NCI-H1105 (cell line): ENCODE measurements at places on chromosomes 4 and X.

DNA sequence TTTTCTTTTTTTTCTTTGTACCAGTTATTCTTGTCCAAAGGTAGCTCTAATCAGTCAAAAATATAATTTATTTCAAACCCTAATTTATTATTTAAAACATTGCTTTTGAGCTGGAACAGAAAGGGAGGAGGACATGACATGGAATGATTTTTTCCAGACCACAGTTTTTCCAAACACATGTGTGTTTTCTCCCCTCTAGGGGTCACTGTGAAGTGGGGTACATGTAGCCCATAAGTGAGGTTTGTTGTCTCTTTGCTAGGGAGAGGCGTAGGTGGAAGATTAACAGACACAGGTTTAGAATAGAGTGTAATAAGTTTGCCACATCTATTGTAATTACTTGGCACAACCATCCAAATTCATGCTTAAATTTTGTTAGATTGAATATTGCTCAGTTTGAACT lies 83.0 kb downstream of the TNIP2 start:
- DNase-seq, result no peak

GRCh38 chr4:100289530-100289888 lies 99.2 kb upstream of the DDIT4L start:
- DNase-seq, result no peak

GRCh38 chrX:357693-358471 lies 28.8 kb downstream of the PPP2R3B start:
- DNase-seq, result no peak

- no peak for DNase-seq
These were observed 42.4 kb downstream of the KDM6A start for GRCh38 chrX:44915361-44915868.

- no peak for DNase-seq
These were observed at the start of gene PRICKLE3 for GRCh38 chrX:49186125-49187027. TSS of gene PRICKLE3 (minus strand) at chrX:49186373. CDS start at chrX:49186297, 76 bp downstream.

DNA sequence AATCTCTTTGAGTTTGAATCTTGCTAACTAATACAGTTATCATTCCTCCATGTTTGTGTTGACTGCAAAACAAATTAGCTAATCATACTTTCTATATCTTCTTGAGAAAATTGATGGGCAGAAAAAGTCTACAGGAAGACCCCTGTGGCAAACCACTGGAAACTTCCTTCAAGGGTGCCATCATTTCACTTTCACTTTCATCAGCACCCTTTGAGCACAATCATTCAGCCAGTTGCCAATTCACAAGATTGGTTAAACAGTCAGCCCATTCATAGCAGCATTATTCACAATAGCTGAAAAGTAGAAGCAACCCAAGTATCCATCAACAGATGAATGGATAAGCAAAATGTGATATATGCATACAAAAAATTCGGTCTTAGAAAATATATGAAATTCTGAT lies 101.5 kb downstream of the CCDC160 start:
- DNase-seq, result no peak

GRCh38 chr4:157576671-157577217 lies 356.2 kb downstream of the GRIA2 start:
- no peak for DNase-seq

GRCh38 chr4:137253949-137254348 lies 278.3 kb downstream of the PCDH18 start:
- DNase-seq, result no peak

GRCh38 chrX:72005046-72005445 lies 94.4 kb downstream of the NHSL2 start:
- DNase-seq, result no peak

GRCh38 chr4:108637856-108638255 lies 12.5 kb upstream of the OSTC start:
- DNase-seq, result no peak

DNA sequence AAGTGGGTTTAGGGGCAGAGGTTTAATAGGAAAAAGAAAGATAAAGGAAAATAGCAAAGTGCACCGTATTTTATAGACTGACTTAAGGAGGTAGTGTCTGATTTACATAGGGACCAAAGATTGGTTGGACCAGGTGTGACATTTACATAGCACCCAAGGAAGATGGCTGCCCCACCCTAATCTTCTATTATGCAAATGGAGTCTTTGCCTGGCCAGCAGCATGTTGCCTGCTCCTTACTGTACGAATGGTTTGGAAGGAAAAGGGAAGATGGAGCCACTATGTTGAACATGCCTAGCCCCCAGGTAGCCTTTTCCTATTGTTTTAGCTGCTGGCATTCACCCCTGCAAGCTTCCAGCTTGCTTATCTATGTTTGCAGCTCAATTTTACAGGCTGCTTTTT lies 146.2 kb upstream of the PDE5A start:
- no peak for DNase-seq

DNA sequence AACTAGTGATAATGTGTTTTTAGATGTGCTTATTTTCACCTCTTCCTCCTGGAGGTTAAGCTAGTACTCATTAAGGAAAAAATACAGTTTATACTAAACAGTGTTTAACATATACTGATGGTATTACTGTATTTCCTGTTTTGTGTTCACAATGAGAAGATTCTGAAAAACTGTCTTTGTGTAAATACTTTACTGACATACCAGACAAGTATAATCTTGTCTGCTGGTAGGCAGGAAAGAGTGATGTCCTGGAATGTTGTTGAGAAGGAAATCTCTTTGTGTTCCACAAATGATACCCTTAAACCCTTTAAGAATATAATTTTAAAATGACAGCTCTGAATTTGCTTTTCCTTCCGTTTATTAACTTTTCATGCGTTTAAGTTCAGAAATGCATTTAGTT lies 205.5 kb upstream of the NUDT6 start:
- DNase-seq, result no peak

- no peak for DNase-seq
These were observed 3.9 kb upstream of the ELF4 start for GRCh38 chrX:130114141-130114588.

DNA sequence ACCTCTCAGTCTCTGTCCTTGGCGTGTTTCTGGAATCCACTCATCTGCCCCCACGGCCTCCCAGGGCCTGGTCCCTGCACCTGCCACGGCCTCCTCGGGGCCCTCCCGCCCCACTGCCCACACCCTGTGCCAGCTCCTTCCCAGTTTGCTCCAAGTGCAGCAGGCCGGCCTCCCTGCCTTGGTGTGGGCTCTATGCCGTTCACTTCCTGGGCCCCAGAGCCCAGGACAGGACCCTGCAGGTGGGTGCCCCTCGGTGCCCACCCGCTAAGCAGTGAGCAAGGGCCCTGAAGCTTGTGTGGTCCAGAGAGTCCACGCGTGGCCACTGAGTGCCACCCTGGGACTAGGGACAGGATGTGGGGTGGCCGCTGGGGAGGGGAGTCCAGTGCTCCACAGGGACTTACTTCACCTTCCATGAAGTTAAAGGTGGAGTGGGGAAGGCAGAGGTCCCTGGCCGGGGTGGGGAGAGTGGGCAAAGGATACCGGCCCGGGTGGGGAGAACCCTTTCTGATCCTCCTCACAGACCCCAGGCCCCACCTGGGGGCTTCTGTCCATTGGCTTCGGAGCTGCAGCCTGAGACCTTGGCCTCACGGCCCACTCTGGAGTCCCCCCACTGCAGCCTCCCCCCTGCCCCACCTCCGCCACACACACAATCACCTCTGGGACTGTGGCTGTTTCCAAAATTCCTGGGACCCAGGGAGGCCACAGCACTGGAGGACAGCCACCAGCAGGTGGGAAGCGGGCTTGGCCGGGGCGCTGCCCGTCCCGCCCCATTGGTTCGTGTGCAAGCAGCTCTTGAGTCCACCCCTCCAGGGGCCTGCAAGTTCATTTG lies 60.0 kb upstream of the NKX1-1 start:
- no peak for DNase-seq

DNA sequence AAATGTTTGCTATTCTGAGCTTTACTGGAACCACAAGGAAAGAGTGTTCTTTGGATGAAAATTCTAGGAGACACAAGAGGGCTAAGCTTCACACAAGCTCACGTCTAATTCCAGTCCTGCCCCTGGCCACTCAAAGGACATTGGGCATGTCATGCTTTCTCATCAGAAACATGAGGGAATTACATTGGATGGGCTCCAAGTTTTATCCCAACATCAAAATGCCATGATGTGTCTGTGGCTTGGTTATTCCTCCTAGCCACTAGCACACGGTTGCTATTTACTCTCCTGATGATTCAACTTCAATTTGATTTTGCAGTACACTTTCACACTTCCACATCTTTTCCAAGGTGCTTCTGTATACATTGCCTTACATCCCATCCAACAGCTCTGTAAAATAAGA lies 149.6 kb upstream of the FAM9B start:
- DNase-seq, result no peak

DNA sequence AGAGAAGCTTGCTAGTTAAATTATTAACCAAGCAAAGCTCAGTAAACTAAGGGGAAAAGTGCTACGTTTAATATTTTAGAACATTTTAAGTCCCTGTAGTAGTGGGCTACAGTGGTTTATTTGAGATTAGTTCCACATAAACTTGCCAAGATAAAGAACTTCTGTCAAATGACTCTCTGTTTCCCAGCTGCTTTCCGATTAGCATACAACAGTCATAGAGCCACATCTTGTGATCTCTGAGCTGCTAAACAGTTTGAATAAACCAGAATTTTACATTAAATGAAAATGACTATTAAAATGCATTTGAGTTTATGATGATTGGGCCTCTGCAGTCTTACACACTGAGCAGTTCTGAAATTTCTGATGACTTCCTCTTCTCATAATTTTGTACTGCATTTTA lies 568.5 kb downstream of the IQCM start:
- no peak for DNase-seq

- no peak for DNase-seq
These were observed 337.7 kb upstream of the FAM241A start for GRCh38 chr4:111807576-111807975.

- DNase-seq, result no peak
These were observed 286.5 kb downstream of the EPHA5 start for GRCh38 chr4:65383589-65384305.

DNA sequence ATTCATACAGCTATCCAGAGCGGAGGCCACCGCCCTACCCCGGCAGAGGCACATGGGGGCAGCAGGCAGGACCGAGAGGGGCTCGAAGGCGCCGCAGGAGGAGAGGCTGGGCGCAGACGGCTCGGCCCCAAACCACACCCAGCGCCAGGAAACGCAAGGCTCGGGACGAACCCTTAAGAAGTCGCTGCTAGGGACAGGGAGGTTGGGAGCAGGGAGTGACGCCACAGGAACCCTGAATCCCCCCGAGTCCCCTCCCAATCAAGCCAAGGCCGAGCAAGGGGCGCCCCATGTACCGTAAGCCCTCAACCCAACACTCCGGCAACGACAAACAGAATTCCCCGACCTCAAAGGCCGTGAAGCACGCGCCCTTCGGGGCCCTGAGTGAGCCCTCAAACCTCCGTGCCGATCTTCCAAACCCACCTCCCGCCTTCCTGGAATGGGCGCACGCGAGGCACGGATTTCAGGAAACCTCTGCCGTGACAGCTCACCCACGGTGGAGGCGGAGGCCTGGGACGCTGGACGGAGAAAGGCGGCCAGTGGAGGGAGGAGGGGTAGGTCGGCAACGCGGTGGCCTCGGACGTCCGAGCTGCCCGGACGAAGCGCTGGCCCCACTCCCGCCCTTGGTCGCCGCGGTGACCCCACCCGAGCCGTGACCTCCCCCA lies 1.8 kb downstream of the ZFYVE28 start:
- no peak for DNase-seq

GRCh38 chr4:64889906-64890610 lies 480.8 kb upstream of the TECRL start:
- DNase-seq, result peak; percentile 4

- DNase-seq, result no peak
These were observed 13.4 kb upstream of the DHRSX start for GRCh38 chrX:2514131-2514530.

GRCh38 chr4:36088542-36088941 lies 155.8 kb downstream of the ARAP2 start:
- DNase-seq, result no peak
